ENCODE measurements at places on chromosomes 2 and 18.

DNA sequence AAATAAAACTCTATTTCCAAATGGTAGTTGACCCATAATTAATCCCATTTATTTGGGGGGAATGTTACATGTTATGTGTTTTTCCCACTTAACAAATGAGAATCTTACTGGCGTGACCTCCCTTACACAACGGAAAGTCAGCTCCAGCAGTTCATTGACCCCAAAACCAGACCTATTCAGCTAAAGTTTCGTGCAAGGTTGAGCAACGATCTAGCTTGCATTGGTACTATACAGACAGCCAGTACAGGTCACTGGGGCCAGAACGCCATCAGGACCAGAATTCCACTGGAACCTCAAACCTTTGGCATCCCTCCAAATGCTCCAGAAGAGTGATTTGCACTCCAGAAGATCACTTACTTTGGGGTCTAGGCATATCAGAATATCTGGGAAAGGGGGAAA, 6.8 kb upstream of the CTAGE1 start:
- DNase-seq = no peak

DNA sequence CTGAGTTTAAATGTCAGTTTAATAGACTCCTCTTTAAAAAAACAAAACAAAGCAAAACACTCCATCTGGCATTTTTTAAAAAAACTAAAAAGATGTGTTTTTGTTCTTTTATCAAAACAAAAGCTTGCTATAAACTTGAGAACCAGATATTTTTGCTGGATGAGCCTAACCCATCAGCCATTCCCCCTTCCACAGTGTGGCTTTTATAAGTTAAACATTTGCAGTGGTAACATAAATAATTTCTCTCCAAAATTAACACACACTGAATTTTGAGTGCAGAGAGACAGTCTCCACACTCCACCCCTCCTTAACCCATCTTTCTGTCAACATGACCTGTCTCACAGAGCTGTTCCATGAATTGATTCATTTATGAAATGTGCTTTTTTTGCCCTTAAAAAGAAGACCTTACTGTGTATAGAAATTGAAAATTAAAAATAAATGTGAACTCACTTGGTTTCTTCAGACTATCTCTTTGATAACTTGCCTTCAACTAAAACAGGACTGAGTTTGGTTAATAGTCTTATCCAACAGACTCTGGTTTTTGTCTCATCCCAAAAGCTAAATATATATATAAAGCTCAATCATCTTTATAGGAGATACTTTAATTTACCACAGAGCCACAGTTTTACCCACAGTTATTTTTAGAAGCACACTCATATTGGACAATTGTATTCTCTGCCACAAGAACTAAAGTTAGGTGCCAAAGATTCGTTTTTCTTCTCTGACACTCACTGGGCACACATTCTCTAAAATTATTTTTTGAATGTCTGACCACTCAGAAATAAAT, 64.8 kb upstream of the STK39 start:
- no peak for DNase-seq

DNA sequence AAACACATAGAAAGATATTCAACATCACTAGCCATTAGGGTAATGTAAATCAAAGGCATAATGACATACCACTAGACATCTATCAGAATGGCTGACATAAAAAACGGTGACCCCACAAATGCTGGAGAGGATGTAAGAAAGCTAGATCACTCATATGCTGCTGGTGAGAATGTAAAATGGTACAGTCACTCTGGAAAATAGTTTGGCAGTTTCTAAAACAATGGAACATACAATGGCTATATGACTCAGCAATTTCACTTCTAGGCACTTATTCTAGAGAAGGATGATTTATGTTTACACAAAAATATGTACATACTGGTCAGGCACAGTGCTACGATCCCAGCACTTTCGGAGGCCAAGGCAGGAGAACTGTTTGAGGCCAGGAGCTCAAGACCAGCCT, 87.3 kb downstream of the COLEC12 start:
- DNase-seq = no peak

DNA sequence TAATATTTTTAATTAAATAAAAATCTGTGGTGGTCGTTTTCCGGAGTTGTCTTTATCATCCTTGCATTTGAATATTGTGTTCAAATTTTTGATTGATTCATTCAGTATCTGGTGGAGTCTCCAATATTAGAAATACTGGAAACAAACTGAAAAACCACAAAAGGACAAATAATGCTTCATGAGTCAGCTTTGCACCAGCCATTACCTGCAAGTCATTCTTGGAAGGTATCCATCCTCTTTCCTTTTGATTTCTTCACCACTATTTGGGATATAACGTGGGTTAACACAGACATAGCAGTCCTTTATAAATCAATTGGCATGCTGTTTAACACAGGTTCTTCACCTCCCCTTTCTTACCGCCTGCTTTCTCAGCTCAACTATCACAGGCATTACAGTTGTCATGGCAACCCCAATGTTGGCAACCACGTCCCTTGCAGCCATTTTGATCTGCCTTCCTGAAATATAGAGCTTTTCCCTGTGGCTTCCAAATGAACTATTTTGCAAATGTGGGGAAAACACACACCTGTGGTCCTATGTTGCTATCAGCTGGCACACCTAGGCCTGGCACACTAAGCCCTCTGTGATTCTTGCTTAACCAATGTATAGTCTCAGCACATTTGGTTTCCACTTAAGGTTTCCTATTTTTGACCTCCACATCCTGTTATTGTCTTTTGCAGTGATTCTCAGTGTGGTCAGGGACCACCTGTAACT, 6.5 kb downstream of the CTLA4 start:
- DNase-seq = no peak

DNA sequence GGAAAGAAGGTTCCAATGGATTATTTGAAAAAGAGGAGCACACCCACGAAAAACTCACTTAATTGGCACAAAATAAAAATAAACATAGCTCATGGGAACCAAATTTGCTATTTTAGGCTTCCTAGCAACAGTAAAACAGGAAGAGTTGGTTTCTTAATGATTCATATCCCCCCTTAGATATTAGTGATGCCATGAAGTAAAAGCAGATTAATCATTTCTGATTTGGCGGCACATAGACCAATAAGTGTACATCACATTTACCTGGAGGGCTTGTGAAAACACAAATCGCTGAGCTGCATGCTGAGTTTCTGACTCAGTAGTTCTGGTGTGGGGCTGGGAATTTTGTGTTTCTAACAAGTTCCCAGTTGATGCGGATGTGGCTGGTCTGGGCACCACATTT, 260.4 kb downstream of the SLC4A3 start:
- no peak for DNase-seq

- peak; percentile 78 for DNase-seq
Observed at GRCh38 chr2:101831351-101831865, 133.9 kb downstream of the MAP4K4 start.

- no peak for DNase-seq
Observed at GRCh38 chr2:44877417-44877816, 64.1 kb upstream of the SIX3 start.

GRCh38 chr2:26274058-26274613, 29.4 kb downstream of the HADHB start:
- no peak for DNase-seq

DNA sequence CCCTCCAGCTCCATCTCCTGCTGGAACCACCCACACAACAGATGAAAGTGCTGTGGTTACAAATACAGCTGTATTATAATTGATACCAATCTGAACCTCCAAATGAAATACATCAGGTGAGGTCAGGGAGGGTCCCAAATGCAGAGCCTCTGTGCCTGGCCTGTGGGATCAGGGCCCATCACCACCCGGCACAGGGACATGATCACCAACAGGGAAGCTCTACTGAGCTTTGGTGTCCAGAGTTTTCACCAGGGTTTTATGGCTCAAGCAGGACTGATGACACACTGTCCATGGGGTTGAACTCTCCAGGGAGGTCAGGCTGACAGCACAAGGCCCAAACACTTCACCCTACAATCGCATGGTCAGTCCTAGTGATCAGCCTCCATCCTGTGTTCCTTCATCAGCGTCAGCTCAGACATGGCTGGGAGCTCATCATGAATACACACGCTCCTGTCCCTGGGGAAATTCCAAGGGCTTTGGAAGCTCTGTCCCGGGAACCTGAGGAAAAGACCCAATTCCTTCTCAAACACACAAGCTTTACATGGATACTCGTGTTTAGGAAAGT, 3.9 kb upstream of the PXDN start:
- DNase-seq = no peak

DNA sequence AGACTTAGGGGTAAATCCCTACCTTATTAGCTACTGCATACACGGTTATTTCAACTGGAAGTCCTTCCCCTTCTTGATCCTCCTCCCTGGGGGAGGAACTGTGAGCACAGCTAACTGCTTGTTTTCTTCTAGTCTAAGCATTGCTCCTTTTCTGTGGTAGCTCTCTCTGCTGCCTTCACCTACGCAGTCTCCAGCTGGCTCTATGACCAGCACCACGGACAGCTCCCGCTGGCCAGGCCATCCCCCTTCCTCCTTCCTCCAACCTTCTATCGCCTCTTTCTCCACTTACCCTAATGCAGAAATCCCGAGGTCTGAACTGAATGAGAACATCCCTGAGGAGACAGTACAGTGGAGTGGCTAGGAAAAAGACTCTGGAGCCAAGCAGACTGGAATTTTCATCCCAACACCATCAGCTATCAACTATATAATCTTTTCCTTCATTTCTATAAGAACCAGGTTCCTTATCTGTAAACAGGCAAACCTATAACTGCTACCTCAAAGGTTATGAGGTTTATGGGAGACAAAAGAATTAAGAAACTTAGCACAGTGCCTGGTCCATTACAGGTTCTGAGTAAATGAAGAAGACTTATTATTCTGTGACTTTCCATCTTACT, 4.7 kb upstream of the CFAP65 start:
- peak; percentile 25 for DNase-seq

DNA sequence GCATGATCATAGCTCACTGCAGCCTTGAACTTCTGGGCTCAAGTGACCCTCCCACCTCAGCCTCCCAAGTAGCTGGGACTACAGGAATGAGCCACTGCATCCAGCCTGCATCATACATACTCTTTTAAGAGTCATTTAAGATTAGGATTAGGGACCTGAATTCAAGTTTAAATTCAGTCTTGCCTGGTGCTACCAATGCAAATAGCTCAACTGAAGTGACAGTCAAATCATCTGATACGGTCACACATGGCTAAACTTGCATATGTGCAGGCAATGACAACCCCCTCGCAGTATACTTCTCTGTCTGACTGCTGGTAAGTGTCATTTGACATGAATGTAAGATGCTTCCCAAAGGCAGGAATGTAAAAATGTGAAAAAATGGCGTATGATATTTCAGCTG, 31.8 kb upstream of the TMEM131 start:
- DNase-seq = peak; percentile 80

- DNase-seq = peak; percentile 67
Observed at GRCh38 chr18:63505566-63506335, 29.0 kb downstream of the SERPINB5 start.

GRCh38 chr2:65390134-65390533, 42.3 kb downstream of the SPRED2 start:
- DNase-seq = peak; percentile 91

DNA sequence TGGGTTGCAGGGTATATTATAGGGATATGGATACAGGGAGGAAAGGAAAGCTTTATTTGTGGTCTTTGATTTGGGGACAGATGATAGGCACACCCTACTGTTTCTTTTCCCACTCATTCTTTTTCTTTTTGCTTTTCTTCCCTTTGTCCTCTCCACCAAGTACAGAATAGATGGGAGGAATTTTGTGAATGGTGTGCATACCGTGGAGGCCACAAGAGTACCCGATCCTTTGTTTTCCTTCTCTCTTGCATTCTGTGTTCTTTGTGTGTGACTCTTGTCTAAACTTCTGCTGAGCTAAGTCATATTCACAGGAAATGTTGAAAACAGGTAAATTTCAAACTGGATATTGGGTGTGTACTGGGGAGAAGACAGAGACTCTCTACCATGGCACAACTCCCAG, 321.4 kb upstream of the SLC8A1 start:
- no peak for DNase-seq

DNA sequence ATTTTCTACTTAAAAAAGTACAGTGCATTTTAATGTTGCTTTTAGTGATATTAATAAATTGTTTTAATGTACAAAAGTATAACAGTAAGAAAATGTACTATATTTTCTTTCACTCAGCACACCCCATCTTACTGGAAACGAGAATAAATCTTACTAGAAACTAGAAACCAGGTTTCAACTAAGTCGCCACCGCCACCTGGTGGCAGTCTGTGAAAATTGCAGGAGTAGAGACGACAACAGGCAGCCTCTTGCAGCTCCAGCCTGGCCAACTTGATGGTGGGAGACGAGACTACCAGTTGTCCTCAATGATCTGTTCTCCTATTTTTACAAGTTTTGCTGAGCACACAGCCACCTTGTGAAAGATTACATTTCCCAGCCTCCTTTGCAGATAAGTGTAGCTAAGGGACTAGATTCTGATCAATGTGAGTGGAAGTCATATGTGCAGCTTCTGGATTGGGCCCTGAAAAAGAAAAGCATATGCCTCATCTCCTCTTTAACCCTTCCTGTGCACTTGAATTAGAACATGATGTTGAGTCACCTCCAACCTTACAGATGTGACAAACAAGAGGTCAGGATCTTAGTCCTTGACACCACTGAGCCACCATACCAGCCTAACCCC, 8.7 kb downstream of the OTOF start:
- peak; percentile 88 for DNase-seq

DNA sequence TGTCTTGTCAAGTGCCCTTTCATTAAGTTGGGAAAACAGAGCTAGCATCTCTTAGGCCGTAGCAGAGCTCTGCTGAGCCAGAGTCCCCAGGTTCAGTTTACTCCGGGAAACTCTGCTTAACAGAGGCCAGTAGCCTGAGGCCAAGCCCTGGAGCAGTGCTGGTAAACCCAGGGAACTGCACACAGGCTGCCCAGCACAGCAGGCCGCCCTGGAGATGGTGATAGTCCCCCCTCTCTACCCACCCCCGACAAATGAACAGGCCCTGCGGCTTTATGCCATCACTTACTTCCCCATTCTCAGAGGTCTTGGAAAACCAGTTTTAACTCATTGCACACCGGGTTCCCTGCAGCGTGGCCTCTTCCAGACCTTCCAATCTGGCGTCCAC, 3.5 kb downstream of the CNNM4 start:
- DNase-seq = no peak

GRCh38 chr2:19885791-19886190, 16.0 kb downstream of the TTC32 start:
- DNase-seq = no peak

GRCh38 chr18:45085916-45086624, 405.4 kb downstream of the SETBP1 start:
- DNase-seq = no peak

GRCh38 chr18:75472906-75473305, 45.4 kb upstream of the SMIM21 start:
- DNase-seq = no peak

- no peak for DNase-seq
Observed at GRCh38 chr2:79554899-79555298, 42.0 kb downstream of the CTNNA2 start.

GRCh38 chr2:203484266-203485112, 50.6 kb downstream of the RAPH1 start:
- peak; percentile 66 for DNase-seq

DNA sequence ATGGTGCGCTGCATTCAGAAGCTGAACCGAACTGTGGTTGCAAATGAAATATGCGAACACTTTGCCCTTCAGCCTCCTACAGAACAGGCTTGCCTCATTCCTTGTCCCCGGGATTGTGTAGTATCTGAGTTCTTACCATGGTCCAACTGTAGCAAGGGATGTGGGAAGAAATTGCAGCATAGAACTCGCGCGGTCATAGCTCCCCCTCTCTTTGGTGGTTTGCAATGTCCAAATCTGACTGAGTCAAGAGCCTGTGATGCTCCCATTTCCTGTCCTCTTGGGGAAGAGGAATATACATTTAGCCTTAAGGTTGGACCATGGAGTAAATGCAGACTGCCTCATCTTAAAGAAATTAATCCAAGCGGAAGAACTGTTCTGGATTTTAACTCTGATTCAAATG, 291.4 kb downstream of the THSD7B start:
- no peak for DNase-seq

GRCh38 chr2:219029829-219030165, 11.5 kb downstream of the CFAP65 start:
- peak; percentile 79 for DNase-seq

Measured in NAMALWA (cell line).